Stimulated activated CD8-positive, alpha-beta memory T cell treated with anti-CD3 and anti-CD28 coated beads, Interleukin-4, amount 100 ng/mL, for 4 hours (primary cell): ENCODE measurements at places on chromosomes 7 and 10.

- no peak for DNase-seq
Measured at GRCh38 chr7:2575733-2576340, 17.1 kb downstream of the IQCE start.

- DNase-seq = no peak
Measured at GRCh38 chr10:101940916-101941315, 97.3 kb upstream of the KCNIP2 start.

- DNase-seq = no peak
Measured at GRCh38 chr10:120818301-120818700, 32.9 kb upstream of the WDR11 start.

- DNase-seq = no peak
Measured at GRCh38 chr10:113991091-113991860, 52.4 kb upstream of the ADRB1 start.

GRCh38 chr10:16752099-16752498, 65.1 kb downstream of the RSU1 start:
- no peak for DNase-seq

DNA sequence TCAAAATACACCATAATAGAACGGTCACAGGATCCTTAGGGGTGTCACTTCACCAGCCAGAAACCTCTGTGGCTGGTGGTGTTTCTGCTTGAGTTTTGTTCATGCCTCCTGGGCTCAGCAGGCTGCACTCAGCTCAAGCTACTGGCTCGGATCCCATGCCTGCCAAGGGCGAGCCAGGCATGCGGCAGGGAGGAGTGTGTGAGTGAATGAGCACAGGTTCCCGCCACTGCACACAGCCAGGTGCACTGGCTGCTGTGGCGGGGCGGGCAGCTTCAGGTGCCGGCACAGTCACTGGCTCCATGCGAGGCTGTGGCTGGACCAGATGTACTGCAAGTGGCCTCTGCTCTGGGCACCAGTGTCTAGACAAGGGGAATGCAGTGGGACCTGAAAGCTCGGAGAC, 29.5 kb downstream of the CLDN12 start:
- no peak for DNase-seq

DNA sequence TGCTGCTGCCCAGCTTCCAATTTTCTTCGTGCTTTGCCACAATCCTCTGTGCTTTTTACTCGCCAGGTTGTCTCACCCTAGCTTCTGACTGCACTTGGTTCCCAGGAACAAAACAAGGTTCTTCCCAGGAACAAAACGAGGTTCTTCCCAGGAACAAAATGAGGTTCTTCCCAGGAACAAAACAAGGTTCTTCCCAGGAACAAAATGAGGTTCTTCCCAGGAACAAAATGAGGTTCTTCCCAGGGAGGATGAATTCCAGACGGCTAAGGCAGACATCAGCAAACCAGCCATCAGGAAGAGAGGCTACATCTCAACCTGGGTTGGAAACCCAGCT, 41.9 kb downstream of the TNS3 start:
- no peak for DNase-seq
